ENCODE measurements at places on chromosomes 1 and 21.

GRCh38 chr21:17779496-17779895 lies 39.7 kb downstream of the C21orf91 start:
- DNase-seq: no peak

DNA sequence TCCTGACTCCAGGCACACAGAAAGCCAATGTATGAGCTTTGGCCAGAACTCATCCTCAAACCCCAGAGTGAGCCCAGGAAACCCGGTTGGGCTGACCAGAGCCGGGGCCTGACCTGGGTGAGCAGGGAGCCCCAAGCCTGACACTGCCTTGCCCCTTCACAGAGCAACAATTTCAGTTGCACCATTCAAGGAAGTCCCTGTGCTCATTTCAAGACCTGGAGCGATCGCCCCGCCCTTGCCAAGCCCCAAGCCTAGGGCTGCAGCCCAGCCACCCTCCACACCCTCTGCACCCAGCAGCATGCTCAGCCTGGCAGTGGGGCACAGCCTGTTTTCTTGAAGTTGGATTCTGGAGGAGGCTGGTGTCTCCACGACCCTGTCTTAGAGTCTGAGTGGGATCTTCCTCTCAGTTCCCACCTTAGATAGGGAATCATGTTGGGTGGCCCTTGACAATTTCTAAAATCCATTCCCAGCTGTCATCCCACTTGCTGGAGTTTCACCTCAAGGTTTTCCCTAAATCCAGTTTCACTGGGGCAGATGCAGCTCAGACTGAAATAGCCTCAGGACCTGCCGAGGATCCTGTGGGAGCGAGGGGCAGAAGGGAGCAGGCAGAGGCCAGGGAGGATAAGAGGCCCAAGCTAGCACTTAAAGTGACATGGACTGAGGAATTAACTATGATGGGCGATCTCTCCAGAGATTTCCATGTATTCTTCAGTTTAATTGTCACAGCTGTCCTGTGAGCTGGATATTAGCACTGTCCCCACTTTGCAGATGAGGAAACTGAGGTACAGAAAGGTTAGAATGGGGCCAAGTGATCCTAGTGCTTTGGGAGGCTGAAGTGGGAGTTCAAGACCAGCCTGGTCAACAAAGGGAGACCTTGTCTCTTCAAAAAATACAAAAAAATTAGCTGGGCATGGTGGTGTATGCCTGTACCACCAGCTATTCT lies 2.5 kb downstream of the NBL1 start:
- DNase-seq: no peak

DNA sequence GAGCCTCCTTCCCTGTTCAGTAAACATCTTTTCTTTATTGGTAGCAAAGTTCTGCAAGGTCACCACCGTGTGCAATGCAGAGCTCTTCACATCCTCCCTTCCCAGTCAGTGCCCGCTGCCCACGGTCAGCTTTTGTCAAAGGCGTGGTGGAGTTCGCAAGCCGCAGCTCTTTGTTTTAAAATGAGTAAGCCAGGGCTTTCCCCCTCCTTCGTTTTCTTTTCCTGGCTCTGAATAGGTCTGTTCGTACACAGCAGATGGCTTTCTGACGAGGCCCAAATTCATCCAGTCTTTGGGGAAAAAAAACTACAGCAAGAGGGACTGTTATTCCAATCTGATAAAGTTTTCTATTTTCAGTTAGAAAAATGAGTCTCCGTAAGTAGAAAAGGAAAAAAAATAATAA lies 153.2 kb downstream of the LRIG2 start:
- DNase-seq: no peak

DNA sequence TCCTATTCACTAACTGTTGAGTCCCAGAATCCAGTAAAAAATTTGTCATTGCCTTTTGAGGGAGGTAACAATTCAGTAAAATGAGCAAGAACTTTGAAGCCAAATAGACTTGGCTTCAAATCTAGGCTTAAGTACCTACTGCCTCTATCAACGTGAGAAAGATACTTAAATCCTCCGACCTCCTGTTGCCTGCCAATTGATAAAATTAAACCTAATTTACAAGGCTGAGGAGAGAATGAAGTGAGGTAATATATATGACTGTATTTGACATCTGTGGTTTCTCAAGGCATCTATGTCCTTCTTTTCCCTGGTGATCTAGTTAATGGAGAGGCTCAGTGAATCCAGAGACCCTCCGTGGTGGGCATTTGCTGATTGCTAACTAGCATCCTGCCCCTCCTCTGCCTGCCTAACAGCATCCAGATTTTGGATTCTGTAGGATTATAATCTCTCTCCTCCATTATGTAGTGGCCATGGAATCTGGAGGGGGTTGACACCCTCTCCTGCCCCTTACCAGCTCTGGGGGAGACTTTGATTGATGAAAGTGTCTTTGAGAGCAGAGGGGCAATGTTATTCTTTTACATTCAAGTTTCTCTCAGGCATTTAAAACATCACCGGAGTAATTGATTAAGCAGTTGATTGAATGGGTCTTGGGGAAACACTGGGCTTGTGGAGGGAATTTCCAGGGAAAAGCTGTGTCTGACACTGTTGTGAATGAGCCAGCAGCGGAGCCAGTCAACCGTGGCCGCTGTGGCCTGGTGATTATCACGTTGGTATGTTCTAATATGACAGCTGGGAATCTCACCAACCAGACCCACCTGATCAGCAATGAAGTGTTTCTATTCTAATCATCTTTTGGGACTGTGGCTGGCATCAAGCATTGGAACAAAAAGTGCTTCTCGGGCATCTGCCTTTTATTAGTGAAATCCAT lies 140.7 kb upstream of the FAM78B start:
- no peak for DNase-seq

- peak; percentile 64 for DNase-seq
Observed at GRCh38 chr1:214901718-214902117, 180.8 kb upstream of the KCNK2 start.

- no peak for DNase-seq
Observed at GRCh38 chr1:19311503-19311930, 427 bp downstream of the AKR7A2 start.

DNA sequence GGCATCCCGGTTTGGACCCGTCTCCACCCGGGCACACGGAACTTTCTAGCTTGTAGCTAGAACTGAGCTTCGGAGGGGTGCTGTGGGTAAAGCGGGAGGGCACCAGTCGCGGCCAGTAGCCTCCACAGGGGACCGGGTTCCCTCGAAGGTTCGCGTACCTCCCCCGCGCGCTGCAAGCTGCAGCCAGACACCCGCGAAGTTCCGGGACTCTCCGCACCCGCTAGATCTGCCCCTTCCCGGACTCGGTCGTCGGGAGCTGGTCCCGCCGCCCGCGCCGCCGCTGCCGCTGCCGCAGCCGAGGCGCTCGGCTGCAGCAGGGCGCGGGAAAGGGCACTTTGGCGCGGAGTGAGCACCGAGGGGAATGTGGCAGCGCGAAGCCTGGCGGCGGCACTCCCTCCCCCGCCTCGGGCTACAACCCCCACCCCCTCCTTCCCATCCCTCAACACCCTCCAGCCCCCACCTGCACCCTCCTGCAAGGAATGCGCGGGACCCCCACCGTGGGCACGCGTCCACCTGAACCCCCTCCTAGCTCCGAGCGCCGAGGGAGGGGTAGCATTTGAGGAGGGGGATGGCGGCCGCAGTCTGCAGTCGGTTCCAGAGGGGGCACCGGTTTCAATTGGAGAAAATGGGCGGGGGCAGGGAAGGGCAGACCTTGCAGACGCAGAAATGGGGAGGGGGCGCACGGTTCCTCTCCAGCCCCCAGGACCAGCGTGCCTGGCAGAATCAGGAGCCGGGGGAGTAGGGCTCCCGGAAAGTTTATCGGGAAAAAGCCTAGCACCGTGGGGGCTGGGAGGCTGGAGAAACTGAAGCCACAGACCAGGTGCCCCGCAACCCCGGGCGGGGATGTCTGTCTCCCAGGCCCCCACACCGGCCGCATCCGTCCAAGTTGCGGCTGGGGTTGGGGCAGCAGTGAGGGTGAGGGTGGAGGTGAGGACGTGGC lies 968 bp downstream of the CSMD2 start:
- DNase-seq: no peak

DNA sequence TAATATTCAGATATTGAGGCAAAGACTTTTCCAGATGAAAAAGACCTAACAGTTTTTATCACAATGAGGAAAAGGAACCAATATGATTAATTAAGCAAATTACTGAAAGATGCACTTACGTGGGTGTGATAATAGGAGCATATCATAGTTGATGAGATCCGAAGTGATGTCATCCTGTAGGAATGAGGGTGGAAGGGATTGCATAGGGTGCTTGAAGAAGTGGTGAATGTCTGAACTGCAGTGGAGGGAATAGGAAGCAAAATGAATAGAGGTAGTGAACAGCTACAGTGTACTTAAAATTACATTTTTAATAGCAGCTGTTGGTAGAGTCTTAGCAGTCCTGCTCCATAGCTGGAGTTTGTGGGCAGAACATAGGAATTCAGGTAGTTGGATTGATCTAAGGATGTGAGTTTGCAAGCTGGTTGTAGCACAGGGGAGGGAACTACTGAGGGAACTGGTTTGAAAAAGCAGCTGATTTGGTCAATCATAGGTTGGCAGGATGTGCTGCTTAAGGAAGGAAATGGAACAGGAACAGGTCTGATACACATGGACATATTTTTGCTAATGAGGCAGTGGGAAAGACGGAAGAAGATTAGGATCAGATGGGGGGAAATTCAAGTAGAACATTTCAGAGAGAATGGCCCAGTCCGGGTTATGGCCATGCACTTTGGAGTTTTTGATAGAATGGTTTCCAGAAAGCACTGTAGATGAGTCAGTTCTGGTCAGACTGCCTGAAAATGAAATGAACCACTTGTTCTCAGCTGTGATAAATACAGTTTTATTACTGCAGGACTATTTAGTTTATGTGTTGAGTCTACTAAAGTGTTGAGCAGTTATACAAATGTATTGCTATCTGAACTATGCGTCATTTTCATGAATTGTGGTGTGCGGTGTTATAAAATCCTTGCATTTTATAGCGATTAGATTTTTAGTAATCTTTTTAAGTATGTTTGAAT lies 155.8 kb downstream of the RYR2 start:
- no peak for DNase-seq

- DNase-seq: no peak
Observed at GRCh38 chr1:206005778-206006180, 2.6 kb upstream of the RAB7B start.

DNA sequence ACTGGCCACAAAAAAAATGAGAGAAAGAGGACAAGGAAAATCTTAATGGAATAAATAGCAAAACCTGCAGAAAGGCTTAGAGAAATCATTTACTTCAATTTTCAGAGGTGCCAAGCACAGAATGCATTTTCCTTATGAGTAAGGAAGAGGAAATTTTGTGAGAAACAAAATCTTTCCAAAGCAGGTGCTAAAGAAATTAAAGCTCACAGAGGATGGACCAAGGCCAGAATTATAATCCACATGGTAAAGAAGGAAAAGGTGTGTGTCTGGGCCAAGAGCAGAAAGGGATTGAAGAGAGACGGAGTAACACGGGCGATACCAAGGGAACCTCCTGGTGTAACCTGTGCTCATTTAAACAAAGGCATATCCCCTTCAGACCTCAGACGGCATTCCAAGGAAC lies 340.0 kb upstream of the NFIA start:
- no peak for DNase-seq

- DNase-seq: no peak
Observed at GRCh38 chr1:10155087-10155712, 55.2 kb upstream of the KIF1B start.

GRCh38 chr1:20574686-20575540 lies 14.0 kb upstream of the CDA start:
- DNase-seq: peak; percentile 66

- DNase-seq: no peak
Observed at GRCh38 chr1:108082738-108083562, 117.2 kb downstream of the SLC25A24 start.

DNA sequence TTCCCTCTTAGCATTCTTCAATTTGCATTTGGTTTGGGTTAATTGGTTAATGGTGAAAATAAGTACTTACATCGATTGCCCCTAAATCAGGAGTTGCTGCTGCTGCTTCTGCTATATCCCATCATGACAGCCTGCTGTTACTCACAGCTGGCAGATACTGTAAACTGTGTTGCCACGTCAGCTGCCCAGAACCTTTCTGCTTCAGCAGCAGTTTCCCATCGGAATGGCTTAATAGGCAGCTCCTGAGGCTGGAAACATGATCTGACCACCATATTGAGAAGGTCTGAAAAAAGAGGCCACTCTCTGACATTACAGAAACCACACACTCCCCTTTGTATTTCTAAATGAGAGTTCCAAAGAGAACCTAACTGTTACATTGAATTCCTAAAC lies 14.3 kb upstream of the SEC16B start:
- peak; percentile 9 for DNase-seq

DNA sequence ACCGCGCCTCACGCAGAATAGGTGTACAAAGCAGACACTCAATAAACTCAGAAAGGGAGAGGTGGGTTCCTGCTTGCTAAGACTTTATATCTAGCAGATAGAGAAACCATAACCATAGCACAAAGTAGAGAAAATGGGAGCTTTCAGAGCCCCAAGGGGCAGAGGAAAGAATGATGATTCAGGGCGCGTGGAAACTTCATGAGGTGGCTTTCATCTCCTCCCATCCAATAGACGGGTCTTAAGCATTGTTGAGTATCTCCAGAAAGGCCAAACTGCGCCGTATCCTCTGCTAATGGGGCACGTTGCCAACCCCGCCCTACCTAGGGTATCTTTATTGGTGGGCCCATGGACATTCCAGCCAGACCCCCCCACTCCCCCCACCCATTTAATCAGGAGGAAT lies 778 bp upstream of the MIXL1 start:
- no peak for DNase-seq

DNA sequence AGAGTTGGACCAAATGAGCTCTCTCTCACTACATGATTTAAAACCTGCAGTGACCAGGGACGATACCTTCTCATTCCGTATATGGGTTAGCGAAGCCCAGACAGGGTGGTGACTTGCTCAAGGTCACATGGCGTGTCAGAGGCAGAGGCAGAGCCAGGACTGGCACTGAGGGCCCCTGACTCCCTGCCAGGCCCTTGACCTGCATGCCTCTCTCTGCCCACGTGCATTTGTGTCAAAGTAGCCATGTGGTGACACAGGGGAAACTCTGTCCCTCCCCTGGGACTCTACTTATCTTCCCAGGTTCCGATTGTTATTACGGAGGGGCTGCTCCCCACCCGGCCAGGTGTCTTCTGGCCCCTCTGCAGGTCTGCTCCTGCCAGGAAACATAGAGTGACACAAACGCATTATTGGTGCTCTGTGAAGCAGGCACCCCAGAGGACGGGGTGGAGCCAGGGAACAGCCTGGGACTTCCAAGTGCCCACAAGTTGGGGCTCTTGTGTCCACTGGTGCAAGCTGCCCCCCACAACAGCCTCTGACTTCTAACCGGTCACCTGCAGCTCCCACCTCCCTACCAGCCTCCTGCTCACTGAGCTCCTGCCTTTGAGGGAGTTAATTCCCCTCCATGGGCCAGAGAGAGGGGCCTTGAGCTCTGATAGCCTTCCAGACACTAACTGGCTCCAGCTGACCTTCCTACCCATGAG lies 7.3 kb upstream of the TINAGL1 start:
- no peak for DNase-seq

Data from NCI-H460 (cell line).